ENCODE measurements at places on chromosomes 7 and 10.
A peak's percentile ranks its signal among the peaks of the same experiment; 100 is the strongest.

DNA sequence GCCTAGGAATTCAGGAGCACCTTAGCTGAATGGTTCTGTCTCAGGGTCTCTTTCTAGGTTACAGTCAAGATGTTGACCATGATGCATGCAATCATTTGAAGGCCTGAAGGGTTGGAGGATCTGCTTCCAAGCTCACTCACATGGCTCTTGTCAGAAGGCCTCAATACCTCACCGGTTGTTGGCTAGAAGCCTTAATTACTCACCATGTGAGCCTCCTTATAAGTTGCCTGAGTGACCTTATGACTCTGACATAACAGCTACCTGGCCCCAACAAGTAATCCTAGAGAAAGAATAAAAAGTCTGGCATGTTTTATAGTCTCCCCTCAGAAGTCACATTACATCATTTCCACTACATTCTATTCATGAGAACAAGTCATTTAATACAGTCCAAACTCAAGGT, 3.4 kb upstream of the C1GALT1 start:
- peaks cover 3% of the 10 kb centered on the region for H3K4me1 ChIP-seq
- no peak overlapping the region for H3K27ac ChIP-seq
- DNase-seq, result no peak
- no peak overlapping the region for H3K4me3 ChIP-seq
- no peaks in the 10 kb centered on the region for H3K36me3 ChIP-seq

DNA sequence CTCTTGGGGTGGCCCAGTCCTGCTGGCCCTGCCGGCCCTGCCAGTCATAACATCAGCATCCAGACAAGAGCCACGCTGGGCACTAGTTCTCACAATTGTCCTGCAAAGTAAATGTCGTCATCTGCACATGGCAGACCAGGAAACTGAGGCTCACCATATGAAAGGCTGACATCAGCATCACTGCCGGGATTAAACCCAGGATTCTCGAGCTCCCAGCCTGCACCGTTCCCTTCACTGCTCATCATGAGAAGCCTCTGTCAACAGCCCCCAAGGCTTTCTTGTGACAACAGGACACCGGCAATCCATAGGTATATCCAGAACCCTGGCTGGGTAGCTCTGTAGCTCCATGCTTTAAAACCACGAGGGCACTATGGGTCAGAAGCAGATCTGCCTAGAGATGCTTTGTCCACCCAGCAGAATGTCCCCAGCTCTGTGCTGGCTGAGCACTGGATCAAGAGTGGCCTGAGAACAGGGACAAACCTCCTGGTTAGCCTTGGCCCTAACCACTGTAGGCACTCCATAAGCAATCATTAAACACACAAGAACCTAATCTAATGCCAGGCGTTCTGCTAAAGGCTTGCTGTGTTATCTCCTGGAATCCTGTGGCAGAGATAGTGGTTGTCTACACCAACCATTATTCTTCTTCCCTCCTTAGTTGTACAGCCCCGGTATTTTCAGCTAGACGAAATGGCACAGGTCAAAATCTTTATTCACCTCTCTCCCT, 41.2 kb upstream of the C10orf71 start:
- DNase-seq, result no peak
- no peaks in the 10 kb centered on the region for H3K27me3 ChIP-seq
- no peak overlapping the region for H3K4me3 ChIP-seq
- H3K27ac ChIP-seq, result no peak overlapping the region
- no peaks in the 10 kb centered on the region for H3K4me1 ChIP-seq

GRCh38 chr10:67934336-67934735, 49.9 kb downstream of the SIRT1 start:
- no peaks in the 10 kb centered on the region for H3K4me1 ChIP-seq
- no peak overlapping the region for H3K4me3 ChIP-seq
- no peaks in the 10 kb centered on the region for H3K27me3 ChIP-seq
- no peak overlapping the region for H3K27ac ChIP-seq
- DNase-seq, result no peak

- DNase-seq, result no peak
- peaks cover 11% of the 10 kb centered on the region for H3K36me3 ChIP-seq
- H3K27ac ChIP-seq, result no peak overlapping the region
- peak overlapping the region; percentile 93 for H3K4me3 ChIP-seq
- H3K4me1 ChIP-seq, result no peaks in the 10 kb centered on the region
These were observed 739 bp upstream of the CCDC186 start for GRCh38 chr10:114174695-114175188.

GRCh38 chr7:11533229-11533820, 298.7 kb downstream of the THSD7A start:
- no peak overlapping the region for H3K27ac ChIP-seq
- DNase-seq, result no peak
- H3K4me3 ChIP-seq, result no peak overlapping the region
- peaks cover 4% of the 10 kb centered on the region for H3K4me1 ChIP-seq
- no peaks in the 10 kb centered on the region for H3K36me3 ChIP-seq

GRCh38 chr7:91067242-91067641, 197.0 kb upstream of the FZD1 start:
- H3K36me3 ChIP-seq, result no peaks in the 10 kb centered on the region
- H3K4me1 ChIP-seq, result peaks cover 3% of the 10 kb centered on the region
- no peak for DNase-seq
- H3K27ac ChIP-seq, result no peak overlapping the region

- H3K4me3 ChIP-seq, result no peak overlapping the region
- H3K4me1 ChIP-seq, result no peaks in the 10 kb centered on the region
- H3K36me3 ChIP-seq, result no peaks in the 10 kb centered on the region
- DNase-seq, result no peak
- no peaks in the 10 kb centered on the region for H3K27me3 ChIP-seq
- H3K27ac ChIP-seq, result peak overlapping the region; percentile 90
These were observed 52.6 kb downstream of the SYPL1 start for GRCh38 chr7:106059556-106059955.

GRCh38 chr7:129950191-129950932, 2.4 kb downstream of the UBE2H start:
- H3K4me1 ChIP-seq, result peaks cover 13% of the 10 kb centered on the region
- peaks cover 14% of the 10 kb centered on the region for H3K36me3 ChIP-seq
- peak overlapping the region; percentile 89 for H3K4me3 ChIP-seq
- peak overlapping the region; percentile 89 for H3K27ac ChIP-seq
- H3K27me3 ChIP-seq, result no peaks in the 10 kb centered on the region

- peaks cover 6% of the 10 kb centered on the region for H3K36me3 ChIP-seq
- no peak overlapping the region for H3K27ac ChIP-seq
- H3K27me3 ChIP-seq, result no peaks in the 10 kb centered on the region
- H3K4me1 ChIP-seq, result no peaks in the 10 kb centered on the region
- DNase-seq, result no peak
- no peak overlapping the region for H3K4me3 ChIP-seq
These were observed 35.3 kb downstream of the CREM start for GRCh38 chr10:35161906-35162305.

DNA sequence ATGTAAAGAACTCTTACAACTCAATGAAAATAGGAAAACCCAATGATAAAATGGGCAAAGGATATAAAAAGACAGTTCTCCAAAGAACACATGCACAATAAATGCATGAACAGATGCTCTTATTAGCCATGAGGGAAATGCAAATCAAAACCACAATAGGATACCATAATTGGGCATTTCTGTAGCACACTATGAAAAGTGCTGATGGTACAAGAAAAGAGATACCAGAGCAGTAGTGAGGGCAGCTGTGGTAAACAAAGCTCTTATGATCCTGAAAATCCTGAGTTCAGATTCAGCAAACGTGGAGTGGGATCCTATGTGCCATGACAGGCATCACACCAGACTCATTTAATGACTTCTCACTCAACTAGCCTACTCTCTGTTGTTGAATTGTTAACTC, 96.7 kb upstream of the SLC25A13 start:
- H3K4me3 ChIP-seq, result no peak overlapping the region
- H3K27me3 ChIP-seq, result no peaks in the 10 kb centered on the region
- no peaks in the 10 kb centered on the region for H3K36me3 ChIP-seq
- H3K27ac ChIP-seq, result no peak overlapping the region
- DNase-seq, result no peak
- H3K4me1 ChIP-seq, result peaks cover 6% of the 10 kb centered on the region

- H3K4me3 ChIP-seq, result no peak overlapping the region
- DNase-seq, result no peak
- H3K27ac ChIP-seq, result no peak overlapping the region
These were observed 28.4 kb downstream of the MKX start for GRCh38 chr10:27717224-27717623.

Data from endodermal cell (in vitro differentiated cells).